ENCODE measurements at places on chromosomes 11 and 22.

DNA sequence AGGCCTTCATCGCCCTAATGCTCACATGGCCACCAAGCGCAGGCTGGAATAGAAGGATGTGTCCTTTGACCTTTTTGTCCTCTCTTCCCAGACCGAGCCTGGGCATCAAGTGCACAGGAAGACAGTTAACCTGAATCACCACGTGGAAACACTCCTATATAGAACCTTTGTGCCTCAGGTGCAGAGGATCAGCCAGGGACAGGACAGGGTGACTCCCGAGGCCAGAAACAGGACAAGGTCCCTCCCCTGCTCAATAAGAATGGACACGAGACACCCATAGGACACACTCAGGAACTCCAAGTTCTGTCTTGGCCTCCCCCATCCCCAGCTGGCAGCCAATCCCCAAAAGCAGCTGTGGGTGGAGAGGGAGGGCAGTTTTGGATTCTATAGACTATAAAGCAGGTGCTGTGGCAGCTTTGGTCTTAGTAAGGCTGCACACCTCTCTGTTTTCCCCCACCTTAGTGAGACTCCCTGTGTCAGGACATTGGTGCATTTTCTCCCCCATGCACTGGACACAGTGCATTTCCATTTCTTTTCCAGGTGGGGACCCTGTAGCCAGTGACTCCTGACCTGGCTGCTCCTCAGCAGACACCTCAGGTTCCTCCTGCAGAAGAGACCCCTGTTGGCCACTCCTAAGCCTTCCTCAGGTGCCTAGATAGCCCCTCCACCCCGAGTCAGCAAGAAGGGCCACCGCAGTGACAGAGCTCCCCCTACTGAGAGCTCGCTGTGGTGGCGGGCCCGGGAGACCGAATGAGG is 43.6 kb upstream of the POU2AF1 start:
- DNase-seq: peak; percentile 83

DNA sequence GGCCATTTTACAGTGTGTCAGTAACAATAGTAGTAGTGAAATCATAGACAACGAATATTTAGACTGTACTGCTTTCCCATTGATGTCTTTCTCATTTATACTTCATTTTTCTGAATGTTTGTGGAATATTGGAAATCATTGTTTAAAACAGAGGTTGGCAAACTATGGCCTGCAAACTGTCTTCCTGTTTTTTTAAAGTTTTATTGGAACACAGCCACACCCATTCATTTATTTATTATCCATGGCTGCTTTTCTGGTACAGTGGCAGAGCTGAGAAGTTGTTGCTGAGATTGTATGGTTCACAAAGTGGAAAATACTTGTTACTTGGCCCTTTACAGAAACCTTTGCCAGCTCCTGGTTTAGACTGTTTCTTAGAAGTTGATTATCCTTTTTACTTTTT is 13.7 kb downstream of the FAR1 start:
- no peak for DNase-seq

DNA sequence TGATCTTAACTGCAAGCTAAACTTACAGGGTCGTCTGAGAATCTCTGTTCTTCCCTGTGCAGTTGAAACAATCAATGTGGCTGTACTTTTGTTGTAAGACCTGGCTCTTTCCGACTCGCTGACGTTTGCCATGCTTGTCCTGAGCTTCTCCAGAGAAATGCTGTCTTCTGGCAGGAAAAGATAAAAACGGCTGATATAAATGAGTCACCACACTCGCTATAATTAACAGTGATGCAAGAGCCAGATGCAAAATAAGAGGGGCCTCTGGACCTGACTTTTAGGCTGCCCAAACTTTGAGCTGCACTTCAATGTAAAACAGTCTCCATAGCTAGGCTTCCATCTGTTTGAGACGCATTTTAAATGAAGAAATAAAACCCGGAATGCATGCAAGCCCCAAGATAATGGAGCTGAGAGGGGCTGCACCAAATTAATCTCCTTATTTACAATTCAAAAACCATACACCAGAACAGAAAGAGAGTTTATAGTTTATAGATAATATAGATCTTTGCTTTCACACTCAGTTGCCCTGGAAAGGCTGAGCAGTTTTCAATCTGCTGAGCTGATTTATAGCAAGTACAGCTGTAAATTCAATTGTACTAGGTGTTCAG is 48.5 kb downstream of the WT1 start:
- no peak for DNase-seq

- no peak for DNase-seq
Observed at GRCh38 chr11:68287419-68287818, 15.6 kb upstream of the C11orf24 start.

- DNase-seq: no peak
Observed at GRCh38 chr22:48896766-48897644, 930.7 kb downstream of the BRD1 start.

GRCh38 chr22:38272373-38273134 is at the start of gene TMEM184B:
Gene TMEM184B (minus strand): TSS chr22:38273010. CDS start chr22:38247961, 25,049 bp downstream.
- DNase-seq: peak; percentile 64

GRCh38 chr11:109085708-109086373 is 336.1 kb upstream of the C11orf87 start:
- DNase-seq: no peak

DNA sequence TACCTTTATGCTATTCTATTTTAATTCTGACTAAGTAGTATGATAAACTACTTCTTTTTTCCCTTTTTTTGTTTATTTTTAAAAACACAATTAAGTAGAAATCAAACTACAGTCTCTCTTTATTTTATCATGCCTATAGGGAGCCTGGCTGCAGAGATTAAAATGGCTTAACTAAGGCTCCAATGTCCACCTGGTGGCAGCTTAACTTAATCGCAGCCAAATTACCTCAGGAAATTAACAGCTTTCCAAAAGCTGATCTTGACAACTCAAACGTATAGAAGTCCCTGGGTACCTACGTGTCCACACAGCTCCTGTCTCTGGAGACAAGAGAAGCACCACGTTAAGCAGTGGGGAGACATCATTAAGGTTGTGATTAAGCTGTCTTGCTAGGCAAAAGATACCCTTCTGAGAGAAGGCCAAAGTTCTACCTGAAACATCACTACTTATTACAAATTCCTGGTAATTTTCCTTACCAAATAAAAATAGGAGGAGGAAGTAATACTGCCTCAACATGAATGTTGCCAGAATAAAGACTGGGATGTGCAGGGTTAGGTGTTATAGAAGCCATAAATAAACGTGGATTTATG is 63.2 kb upstream of the SNX19 start:
- DNase-seq: peak; percentile 10

GRCh38 chr11:102760344-102761035 is 19.9 kb downstream of the MMP10 start:
- DNase-seq: peak; percentile 7

DNA sequence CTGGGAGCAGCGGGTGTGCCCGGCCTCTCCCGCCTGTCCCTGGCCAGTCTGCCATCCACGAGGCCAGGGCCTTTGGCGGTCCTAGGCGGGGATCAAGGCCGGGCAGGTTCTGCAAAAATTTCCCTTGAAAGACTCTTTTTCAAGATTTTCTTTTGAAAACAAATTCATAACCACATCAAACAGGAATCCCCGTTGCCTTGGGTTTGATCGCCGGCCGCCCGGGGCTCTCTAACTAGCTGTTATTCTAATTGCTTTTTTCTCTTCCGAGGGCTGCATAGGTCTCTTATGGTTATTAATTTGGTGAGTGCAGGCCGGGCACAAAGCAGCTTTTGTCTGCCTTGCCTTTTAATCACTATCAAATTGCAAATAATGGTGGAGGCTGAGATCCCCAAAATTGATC is 42.0 kb downstream of the CDKN1C start:
- no peak for DNase-seq

- peak; percentile 98 for DNase-seq
Observed at GRCh38 chr11:116162886-116163230, 609.9 kb downstream of the BUD13 start.

GRCh38 chr11:35033011-35033410 is 106.0 kb upstream of the CD44 start:
- no peak for DNase-seq

- no peak for DNase-seq
Observed at GRCh38 chr22:36330127-36330526, 57.6 kb downstream of the MYH9 start.

DNA sequence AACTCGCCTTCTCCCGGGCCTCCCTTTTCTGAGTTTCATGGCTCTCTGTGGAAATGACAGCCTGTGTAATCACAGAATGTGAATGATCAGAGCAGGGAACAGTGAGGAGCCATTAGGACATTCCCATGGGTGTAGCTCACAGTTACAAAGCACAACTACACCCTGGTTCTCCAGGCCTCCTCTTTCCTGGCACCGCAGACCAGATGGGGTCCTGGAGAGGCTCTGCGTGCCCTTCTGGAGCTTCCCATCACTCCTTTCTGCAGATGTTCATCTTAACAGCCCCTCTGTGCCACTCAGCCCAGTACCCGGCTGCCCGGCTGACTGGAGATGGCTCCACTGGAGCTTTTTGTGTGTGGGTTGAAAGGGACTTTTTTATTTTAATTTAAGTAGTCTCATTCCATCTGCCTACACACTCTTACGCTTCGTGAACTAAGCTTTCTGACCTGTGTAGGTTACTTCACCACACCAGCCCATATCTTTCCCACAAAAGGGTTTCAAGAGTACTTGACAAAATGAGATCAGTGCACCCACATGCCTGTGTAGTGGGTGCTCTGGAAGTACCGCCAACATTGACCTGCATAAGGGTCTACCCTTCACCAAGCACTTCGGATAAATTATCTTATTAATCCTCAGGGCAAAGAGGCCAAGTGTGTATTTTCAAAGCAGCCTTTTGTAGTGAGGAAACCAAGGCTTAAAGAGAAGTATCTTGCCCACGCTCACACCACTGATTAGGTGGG is 29.8 kb downstream of the SREBF2 start:
- no peak for DNase-seq

DNA sequence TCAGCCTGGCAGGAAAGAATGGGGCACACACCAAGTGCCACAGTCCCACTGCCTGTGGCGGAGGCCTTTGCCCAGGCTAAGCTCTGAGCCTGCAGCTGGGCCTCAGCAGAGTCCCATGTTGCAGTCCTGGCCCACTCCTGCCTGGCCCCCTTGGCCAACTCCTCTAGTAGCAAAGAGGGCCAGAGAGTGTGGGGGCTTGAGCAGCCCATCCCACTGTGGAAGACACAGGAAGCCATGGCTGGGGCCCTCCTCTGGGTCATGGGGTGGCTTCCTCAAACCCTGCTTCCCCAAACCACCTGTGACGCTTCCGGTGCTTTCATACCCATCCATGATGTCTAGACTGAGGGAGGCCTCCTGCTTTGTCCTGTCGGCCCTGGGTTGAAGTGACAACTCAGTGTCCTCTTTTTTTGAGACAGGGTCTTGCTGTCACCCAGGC is 5.8 kb downstream of the RPS19BP1 start:
- no peak for DNase-seq

DNA sequence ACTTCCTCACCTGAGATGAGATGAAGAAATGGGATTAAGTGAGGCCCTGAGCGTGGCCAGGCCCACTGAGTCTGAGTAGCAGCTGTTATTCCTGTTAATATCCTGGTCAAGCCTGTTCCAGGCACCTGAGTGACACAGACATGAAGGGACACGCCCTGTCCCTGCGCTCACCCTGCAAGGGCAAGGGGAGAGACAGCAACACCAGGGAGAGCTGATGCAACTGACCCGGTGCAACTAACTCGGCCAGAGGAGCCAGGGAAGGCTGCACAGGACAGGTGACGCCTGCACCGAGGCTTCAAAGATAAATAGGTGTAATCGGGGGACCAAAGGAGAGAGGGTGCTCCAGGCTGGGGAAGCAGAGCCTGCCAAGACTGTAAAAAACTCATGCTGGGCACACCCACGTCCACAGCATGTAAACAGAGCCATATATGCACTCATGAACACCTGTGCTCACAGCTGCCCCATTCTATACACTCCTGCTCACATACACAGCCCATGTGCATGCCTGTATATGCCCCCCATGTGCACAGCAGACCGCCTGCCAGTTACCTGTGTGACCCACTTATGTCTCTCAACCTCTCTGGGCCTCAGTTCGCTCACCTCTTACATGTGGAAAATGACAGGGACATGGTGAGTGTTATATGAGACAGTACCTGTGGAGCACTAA is 22.8 kb upstream of the GCAT start:
- peak; percentile 15 for DNase-seq
